Activated CD4-positive, alpha-beta T cell treated with anti-CD3 and anti-CD28 coated beads, Interleukin-2, amount 10 ng/mL, durations not matched to agents 7 days and 5 days (primary cell): ENCODE measurements at places on chromosomes 2 and 18.

- no peak for DNase-seq
Observed at GRCh38 chr2:150598383-150598782, 110.9 kb upstream of the RND3 start.

DNA sequence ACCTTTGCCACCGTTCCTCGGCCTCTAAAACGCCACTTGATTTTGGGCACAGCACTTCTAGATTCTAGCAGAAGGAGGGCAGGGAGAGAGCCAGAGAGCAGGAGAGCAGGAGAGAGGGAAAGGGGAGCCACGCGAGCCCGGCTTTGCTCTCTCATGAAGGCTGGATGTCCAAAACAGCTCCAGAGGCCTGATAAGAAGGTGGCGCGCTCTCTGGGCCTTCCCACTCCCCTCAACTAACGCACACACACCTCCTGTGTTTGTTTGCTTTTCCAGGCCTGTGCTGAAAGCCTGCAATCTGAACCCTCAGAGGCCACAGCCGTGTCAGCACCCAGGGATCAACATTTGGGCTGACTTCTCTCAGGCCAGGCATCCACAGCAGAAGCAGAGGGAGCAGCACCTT, 184.8 kb upstream of the SOX11 start:
- no peak for DNase-seq

DNA sequence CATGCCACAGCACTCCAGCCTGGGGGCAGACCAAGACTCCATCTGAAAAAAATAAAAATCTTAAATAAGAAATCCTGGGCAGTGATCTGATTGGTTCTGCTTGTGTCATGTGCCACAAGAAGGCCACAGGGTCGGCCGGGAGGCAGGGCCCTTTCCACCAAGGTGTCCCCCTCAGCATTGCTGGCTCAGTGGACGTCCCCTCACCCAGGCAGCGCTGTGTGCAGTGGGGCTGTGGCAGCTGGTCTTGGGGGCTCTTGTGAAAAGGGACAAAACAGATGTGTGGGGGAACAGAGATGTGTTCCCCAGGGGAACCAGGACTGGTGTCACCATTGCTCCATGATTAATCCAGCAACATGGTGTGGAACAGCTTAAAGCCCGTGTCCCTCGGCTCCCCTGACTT, 60.5 kb downstream of the HS6ST1 start:
- DNase-seq: no peak

- no peak for DNase-seq
Observed at GRCh38 chr18:32868406-32868805, 95.6 kb upstream of the KLHL14 start.

GRCh38 chr18:79393635-79394533, 1.8 kb upstream of the NFATC1 start:
- DNase-seq: peak; percentile 32

DNA sequence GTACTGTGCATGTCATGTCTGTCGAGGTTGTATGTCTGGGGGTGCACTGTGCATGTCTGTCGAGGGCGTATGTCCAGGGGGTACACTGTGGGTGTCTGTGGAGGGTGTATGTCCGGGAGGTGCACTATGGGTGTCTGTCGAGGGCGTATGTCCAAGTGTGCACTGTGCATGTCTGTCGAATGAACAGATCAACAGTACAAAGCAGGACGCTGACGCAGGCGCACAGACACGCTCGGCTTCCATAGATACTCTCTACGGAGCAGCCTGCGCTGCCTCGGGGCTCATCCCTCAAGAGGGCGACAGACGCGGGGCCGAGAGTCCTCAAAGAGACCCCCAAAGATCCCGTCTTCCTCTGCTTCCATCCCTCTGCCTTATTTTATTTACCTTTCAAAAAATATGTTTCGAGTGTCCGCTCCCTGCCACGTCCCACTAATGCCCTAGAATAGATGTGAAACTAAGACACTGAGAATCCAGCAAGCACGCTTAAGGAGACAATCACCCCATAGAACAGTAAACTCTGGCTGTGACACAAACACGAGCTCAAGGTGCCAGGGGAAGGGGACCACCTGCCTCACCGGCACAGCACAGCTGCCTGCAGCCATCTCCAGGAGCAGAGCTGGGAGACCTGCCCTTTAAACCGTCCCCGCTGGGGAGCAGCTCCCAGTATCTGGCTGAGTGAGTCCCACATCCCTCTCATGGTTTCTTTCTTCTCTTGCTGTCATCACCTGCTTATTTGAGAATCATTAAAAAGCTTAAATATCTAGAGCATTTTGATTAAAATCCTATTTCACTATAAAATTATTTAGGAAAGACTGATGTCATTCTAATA, 250.5 kb upstream of the MYT1L start:
- no peak for DNase-seq

DNA sequence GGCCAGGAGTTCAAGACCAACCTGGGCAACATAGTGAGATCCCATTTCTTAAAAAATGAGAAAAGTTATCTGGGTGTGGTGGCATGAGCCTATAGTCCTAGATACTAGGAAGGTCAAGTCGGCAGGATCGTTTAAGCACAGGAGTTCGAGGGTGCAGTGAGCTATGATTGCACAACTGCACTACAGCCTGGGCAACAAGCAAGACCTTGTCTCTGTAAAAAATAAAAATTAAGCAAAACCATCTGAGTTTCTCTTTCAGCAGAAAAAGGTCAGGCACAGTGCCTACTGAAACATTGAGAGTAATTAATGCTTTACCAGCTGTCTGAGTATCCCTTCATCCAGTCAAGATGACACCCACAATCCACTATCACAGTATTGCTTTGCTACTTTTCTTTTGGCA, 258.3 kb downstream of the MBD5 start:
- no peak for DNase-seq
